Stimulated activated CD8-positive, alpha-beta memory T cell treated with anti-CD3 and anti-CD28 coated beads, Interleukin-12 subunit alpha, Interleukin-12 subunit beta, amount 100 ng/mL, for 4 hours (primary cell): ENCODE measurements at places on chromosomes 2 and 18.
A peak's percentile ranks its signal among the peaks of the same experiment; 100 is the strongest.

DNA sequence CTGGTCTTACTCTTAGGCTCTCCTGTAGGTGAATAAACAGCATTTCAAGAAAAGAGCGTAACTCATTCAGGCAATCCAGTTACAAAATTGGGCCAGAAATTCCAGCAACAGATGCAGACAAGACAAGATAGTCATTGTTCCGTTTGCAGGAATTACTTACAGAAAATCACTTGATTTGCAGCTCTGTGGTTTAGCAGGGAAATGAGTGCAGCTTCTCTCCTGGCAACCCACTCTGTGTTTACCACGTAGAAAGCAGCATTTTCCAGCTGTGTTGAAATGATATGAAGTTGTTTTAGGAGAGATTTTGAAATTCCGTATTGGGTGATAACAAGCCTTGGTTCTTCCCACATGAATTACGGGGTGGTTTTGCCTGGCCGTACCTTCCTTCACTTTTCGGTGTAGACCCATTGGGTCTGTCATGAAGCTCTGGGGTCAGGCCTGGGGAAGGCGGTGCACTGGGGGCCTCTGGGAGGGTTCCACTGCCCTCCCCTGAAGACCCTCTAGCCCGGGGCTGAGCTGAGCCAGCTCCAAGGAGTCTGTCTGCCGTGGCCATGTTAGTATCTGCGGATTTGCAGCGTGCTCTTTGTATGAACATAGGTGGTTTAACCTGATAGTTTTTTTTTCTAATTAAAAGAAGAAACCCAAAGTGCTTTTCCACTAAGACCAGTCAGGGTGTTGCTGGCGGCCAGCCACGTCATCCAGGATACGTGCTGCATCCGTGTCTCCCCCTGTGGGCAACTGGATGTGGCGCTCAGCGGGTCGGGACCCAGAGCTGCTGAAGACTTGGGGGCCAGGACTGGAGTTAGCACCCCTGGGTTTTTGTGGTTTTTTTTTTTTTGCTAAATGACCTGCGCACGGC, 58.9 kb upstream of the KCNG2 start:
- no peak for DNase-seq

- no peak for DNase-seq
Measured at GRCh38 chr2:184367211-184367610, 231.1 kb upstream of the ZNF804A start.

DNA sequence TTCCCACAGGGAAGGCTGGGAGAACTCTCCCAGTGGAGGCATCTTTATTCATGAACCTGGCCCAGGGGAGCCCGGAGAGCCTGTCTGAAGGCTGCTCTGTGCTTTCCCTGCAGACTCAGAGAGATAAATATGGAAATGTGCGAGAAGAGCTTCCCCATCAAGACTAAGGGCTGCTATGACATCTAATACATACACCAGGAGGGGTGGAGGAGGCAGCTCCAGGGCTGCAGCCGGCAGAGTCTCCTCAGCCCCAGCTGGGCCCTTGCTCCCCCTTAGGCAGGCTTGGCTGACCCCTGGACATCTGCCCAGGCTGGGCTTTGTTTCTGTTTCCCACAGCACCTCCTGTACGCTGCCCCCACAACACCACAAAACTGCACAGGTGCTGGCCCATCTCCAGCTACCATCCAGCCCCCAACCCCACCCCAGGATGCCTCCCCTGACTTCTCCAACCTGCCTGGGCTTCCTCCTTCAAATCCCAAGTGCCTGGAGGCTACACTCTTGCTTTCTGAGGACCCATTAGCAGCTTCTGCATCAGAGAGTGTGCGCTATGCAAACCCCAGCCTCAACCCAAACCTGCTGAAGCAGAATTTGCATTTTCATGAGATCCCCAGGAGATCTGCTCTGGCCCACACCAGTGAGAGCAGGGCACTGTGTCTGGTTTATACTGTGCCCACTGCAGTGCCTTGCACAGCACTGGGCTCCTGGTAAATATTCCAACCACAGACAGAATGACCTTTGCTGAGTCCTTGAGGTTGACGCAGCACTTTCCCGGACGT, 96.8 kb downstream of the VSNL1 start:
- no peak for DNase-seq

DNA sequence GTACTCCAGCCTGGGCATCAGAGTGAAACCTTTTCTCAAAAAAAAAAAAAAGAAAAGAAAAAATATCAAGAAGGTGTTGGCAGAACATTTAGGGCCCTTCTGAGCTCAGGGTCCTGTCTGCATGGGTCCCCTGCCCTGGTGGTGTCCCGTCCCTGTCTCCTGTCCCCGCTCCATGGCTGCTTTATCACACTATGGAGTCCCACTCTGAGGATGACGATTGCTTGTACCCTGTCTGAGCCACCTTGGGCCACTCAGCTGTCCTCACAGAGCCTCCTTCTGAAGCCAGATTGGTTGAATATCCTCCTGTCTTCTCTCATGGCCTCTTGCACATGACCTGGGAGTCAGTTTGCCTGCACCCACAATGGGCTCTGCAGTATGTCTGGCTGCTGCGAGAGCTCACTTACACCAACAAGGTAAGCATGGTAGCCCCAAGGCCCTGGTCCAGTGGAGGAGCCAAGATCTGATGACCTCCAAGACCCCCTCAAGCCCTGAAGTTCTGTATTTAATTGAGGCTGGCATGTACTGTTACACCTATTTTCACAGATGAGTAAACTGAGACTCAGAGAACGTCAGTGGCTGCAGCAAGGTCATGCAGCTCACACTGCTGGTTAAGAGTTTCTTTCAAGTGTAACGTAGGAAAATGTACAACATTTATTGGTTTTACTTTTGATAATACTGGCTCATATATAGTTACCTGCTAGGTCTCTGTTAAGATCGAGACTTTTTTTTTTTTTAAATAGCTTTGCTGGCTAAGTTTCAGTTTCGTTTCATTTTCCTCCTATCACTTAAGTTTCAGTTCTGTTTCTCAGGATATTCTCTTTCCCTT, 16.9 kb upstream of the ZCCHC2 start:
- DNase-seq, result peak; percentile 4
